ENCODE measurements at places on chromosomes 1 and 21.
A peak's percentile ranks its signal among the peaks of the same experiment; 100 is the strongest.

- DNase-seq, result no peak
These were observed 302.0 kb downstream of the VAV3 start for GRCh38 chr1:107662971-107663370.

- no peak for DNase-seq
These were observed 557.4 kb upstream of the ZRANB2 start for GRCh38 chr1:71638081-71638766.

GRCh38 chr1:223358826-223359225 lies 5.2 kb downstream of the SUSD4 start:
- DNase-seq, result no peak

GRCh38 chr1:38772953-38773352 lies 86.6 kb downstream of the RRAGC start:
- DNase-seq, result no peak

DNA sequence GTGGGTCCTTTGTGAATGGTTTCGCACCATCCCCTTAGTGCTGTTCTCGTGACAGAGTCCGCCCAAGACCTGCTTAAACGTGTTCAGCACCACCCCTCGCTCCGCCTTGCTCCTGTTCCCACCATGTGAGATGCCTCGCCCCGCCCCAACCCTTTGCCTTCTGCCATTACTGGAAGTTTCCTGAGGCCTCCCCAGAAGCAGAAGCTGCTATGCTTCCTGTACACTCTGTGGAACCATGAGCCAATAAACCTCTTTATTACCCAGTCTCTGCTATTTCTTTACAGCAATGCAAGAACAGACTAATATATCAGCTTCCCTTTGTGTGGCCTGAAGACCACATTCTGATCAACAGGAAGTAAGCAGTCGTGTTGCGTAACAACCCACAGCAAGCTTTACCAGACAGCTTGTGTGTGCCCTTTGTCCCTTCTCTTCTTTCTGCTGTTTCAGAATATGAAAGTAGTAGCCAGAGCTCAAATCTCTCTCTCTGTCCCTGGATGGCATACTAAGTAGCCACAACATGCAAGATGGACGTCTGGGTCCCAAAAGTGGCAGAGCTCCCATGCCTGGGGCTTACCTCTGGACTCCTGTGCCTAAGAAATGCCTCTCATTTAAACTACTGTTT lies 14.1 kb downstream of the HENMT1 start:
- DNase-seq, result peak; percentile 39

DNA sequence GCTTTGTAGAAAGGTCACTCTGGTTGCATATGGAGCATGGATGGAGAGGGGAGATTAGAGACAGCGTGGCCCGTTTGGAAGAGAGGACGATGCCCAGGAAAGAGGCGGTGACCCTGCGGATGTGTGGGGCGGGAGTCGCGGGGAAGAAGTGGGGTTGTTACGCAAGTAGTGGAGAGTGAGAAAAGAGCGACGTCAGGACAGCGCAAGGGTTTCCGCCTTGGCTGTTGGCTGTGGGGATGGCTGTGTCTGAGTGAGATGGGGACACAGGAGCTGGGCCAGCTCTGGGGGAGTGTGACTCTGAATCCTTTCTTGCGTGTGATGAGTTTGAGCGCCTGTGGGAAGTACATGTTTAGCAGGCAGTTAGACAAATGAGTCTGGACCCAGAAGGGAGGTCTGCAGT lies 3.8 kb downstream of the B4GALT2 start:
- DNase-seq, result no peak

DNA sequence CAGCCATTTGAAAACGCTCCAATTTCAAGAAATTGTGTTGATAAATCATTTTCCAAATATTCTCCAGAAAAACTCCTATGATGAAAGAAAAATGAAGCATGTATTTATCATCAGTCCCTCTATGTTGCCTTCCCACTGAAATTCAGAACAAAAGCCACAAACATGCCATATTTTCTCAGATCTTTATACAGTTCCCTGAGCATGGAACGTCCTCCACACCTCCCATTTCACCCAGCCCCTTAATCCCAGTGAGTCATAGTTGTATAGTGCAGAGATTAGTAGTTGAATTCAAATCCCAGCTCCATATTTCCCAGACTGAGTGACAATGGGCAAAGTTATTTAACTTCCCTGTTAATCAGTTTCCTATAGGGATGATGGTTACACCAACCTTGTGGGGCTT lies 20.6 kb upstream of the NPL start:
- no peak for DNase-seq

GRCh38 chr1:14926229-14926628 lies 227.3 kb upstream of the TMEM51 start:
- no peak for DNase-seq

- DNase-seq, result no peak
These were observed 19.7 kb upstream of the RIPK4 start for GRCh38 chr21:41786509-41786987.

GRCh38 chr1:17892225-17892624 lies 137.1 kb downstream of the ACTL8 start:
- DNase-seq, result no peak

DNA sequence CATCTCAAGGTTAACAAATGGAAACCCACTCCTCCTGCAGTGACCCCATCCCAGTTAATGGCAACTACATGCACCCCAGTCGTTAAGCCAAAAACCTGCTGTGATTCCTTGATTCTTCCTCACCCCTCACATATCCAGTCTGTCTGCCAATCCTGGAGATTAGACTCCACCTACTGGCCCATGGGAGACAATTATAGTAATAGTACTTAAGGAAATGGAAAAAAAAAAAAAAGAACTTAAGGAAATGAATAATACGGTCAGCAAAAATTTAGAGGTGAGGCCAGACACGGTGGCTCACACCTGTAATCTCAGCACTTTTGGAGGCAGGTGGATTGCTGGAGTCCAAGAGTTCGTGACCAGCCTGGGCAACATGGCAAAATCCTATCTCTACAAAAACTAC lies 7.0 kb downstream of the NOL9 start:
- no peak for DNase-seq

GRCh38 chr1:220484135-220484534 lies 43.8 kb upstream of the MARK1 start:
- no peak for DNase-seq

- no peak for DNase-seq
These were observed 171.9 kb downstream of the COL24A1 start for GRCh38 chr1:85984636-85985035.

DNA sequence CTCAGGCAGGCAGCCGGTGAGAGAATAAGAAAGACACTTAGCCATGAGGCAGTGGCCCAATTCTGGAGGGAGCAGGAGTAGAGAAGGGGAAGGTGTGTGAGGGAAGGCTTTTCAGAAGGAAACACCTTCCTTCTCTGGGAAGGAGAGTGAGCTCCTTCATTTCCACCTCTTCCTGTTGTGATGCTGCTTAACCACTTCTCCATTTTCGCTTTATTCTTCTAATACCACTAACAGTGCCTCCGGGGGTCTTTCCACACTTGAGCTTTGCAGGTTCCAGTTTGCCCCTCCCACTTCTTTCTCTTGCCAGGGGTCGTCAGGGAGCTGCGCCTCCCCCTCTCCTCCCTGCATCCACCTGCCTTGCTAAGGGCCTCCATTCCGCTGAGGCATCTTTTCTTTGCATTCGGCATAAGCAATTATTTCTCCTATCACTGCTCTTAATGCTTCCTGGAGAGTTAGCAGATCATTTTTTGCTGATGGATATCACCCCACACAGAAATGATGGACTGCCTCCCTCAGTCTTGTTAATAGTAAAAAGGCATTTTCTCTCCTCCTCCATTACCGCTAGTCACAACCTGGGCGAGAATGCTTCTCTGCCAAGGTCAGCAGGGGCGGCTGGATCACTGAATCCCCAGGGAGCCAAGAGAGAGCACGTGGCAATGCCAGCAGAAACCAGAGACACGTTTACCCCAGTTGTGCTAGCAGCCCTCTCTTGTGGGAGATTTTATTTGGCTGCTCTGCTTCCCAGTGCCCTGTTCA lies 74.8 kb downstream of the ELAVL4 start:
- DNase-seq, result no peak

GRCh38 chr1:21579791-21580190 lies 70.6 kb downstream of the ALPL start:
- DNase-seq, result no peak

GRCh38 chr1:205989786-205990185 lies 13.4 kb downstream of the RAB7B start:
- DNase-seq, result no peak

DNA sequence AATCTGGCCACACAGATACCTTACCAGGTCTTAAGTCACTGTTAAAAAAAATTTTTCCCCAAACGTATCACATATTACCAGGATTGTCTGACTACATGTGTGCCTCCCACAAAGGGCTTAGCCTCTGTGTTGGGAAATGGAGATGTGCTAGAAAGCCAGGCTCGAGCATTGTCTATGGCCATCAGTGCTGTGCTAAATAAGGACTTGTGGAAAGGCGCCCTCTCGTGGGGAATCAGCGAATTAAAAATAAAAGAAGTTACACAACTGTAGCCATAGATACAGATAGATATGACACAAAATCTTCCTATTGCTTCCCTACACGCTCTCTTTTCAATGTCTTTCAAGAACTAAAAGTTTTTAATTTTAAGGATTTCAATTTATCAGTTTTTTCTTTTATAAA lies 47.5 kb upstream of the CRNN start:
- DNase-seq, result peak; percentile 36

GRCh38 chr1:206080026-206080820 lies 27.2 kb downstream of the RHEX start:
- no peak for DNase-seq

DNA sequence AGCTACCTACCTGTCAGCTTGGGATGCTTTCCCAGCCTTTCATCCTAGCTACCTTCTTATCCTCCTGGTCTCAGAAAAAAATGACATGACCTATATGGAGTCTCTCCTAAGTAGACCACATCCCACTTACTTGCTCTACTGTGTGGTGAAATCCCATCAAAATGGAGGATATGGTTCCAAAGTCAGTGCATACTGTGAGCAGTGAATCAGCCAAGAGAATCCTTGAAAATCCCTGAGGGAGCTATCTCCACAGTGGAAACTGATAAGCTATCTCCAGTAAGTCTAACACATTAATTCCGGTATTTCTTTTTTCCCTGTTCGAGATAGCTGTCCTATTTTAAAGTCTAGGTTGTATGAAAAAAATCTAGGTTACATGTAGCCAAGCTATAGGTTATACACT lies 189.7 kb downstream of the FGGY start:
- DNase-seq, result no peak

DNA sequence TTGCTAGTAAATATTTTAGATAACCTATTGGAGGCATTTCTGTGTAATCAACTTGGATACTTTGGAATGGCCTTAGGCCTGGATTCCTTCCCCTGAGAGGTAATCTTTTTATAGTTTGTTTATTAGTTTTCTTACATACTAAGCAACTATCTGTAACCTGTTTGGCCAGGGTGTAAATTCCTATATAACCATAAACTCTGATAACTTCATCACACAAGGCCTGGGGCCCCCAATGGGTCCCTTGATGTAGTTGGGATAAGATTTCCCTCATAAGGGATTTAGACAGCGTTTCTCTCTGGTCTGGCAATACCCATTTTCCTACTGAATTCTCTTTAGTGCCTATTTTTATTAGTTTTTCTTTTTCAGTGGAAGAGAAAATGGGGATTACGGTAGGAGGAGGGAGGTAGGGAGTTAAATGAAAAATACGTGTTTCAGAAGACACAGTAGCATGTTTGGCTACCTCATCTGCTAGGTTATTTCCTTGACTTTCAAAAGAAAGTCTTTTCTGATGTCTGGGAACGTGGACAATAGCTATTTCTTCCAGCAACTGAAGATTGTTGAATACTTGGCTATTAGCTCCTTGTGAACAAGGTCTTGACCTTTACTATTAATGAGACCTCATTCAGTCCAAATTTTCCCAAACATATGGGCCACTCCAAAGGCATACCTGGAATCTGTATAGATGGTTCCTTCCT lies 7.4 kb upstream of the AADACL3 start:
- no peak for DNase-seq

DNA sequence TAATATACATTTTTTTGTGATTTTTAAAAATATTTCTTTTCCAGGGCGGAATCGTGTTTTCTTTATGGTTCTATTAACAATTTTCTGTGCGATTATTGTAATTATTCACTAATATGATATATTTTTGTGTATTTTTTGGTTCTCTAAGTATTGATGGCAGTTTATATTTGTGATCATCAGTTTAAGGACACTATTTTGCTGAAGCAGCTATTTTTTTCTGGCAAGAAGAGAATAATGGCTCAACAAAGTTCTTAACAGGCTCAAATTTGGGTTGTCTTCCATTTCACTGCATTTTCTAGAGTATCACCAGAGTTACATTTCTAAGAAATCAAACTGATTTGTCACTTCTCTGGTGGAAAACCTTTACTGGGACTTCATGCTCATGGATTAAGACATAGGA lies 178.4 kb downstream of the HS2ST1 start:
- no peak for DNase-seq

- DNase-seq, result no peak
These were observed 435.9 kb downstream of the KIF26B start for GRCh38 chr1:245590726-245591125.

DNA sequence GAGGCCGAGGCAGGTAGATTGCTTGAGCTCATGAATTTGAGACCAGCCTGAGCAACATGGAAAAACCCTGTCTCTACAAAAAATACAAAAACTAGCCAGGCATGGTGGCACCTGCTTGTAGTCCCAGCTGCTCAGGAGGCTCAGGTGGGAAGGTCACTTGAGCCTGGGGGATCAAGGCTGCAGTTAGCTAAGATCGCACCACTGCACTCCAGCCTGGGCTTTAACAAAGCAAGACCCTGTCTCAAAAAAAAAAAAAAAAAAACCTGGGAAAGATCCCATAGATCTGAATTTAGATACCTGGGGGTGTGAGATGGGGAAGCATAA lies 32.9 kb downstream of the NIBAN1 start:
- DNase-seq, result no peak

Data from midbrain (tissue), 1 donor.